Activated CD4-positive, alpha-beta T cell treated with anti-CD3 and anti-CD28 coated beads, Interleukin-2, amount 50 U/mL, for 24 hours (primary cell): ENCODE measurements at places on chromosomes 4 and X.

DNA sequence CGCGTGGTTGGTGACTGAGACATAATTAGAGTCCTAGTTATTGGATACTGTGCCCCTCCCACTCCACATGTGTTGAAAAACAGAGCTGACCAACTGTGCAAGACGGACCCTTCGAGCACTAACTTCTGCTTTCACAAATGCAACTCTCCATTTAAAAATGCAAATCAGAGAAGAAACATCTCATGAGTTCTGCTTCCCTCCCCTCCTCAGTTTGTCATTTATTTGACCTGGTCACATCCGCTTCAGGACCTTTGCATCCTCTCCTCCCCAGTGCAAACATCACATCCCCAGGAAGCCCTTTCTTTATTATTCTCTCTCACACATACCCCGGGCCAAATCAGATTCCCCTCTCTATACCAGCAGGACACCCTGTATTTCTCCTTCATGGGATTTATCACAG lies 38.1 kb upstream of the NOCT start:
- no peak for DNase-seq

DNA sequence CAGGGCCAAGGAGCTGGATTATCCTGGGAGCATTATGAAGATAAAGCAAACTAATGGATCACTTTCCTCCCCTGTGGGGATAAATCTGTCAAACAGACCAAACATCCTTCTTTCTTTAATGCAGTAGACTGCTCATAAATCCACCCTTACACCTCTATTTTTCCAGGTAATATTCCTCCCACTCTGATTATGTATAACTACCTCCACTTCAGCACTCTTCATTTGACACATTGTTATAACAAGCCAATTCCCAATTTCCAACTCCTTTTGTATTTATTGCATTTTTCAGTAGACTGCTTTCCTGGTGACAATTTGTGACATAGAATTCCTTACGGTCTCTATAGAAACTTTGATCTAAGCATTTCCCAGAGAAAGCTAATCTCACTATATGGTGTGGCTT lies 115.0 kb upstream of the PRKG2 start:
- no peak for DNase-seq

DNA sequence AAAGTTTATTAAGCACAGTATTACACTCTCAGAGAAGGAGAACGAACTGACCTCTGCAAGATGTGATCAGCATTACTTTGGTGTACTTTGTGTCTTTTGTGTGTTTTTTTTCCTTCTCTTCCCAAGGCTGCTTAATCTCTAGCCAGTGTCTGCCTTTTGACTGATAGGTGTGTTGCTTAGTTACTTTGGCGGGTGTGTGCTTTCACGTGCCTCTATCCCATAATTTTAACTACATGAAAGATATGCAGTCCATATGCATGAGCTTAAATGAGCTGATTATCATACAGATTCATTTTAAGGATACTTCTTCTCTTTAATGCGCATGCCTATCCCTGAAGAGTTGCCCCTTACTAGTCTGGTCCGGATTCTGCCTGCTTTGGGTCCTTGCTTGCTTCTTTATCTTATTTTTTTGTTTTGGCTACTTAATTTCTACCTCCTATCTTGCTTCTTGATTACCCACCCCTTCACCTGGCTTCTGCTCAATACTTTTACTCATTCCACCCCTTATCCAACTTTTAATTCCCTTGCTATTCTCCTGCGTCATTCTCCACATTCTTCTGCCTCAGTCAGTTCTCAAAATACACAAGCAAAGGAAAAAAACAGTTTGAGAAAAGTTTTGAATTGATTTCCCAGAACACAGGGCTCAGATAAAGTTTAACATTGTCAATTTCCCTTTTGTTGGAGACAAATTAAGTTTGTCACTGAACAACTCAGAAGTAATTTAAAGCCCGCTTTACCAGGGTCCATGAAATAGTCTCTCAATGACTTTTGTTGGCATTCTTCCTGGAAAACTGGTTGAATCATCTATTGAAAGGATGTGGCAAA lies 182.0 kb downstream of the TENT5D start:
- no peak for DNase-seq

DNA sequence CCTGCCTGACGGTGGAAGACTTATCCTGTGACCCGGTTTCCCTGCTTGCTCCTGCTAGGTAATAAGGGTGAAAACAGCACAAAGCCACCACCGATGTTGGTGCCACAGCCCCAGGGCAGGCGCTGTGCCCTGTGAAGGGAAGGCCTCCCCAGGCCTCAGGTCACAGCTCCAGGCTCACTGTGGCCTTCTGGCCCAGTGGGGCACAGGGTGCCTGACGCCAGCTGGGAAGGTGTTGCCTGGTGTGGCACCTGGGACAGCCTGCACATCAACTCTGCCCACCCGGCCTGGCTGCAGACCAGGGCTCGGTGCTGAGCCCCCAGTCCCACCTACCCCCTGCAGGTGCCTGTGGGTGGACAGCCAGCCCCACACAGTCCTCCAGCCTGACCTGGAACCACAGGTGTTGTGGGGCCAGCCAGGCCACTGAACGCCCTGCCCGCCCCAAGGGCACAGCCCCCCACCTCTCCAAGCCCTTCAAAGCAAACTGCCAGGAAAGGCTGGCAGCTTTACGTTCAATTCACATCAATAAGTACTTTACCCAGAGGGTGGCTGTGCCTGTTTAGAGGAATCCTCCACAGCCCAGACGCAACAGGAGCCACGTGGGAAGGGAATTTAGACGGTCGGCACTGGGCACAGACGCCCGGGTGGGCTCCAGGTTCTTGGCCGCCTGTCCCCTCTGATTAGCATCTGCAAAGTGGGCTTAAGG lies 54.3 kb downstream of the ZFYVE28 start:
- no peak for DNase-seq

- no peak for DNase-seq
These were observed 31.8 kb upstream of the MTM1 start for GRCh38 chrX:150536455-150537116.

- no peak for DNase-seq
These were observed 10.6 kb downstream of the TSC22D3 start for GRCh38 chrX:107764845-107765608.

GRCh38 chrX:39840133-39840532 lies 257.6 kb downstream of the BCOR start:
- no peak for DNase-seq

GRCh38 chr4:39620551-39621313 lies 17.9 kb downstream of the SMIM14 start:
- DNase-seq: no peak

- DNase-seq: peak; percentile 4
These were observed 612 bp downstream of the MAGED2 start for GRCh38 chrX:54808109-54808604.

GRCh38 chr4:5050520-5051277 lies 581 bp upstream of the STK32B start:
- no peak for DNase-seq

GRCh38 chrX:38375891-38376290 lies 23.5 kb downstream of the OTC start:
- DNase-seq: no peak

GRCh38 chr4:72208421-72209075 lies 176.7 kb downstream of the NPFFR2 start:
- no peak for DNase-seq

GRCh38 chrX:2840961-2841360 lies 12.2 kb downstream of the GYG2 start:
- no peak for DNase-seq

GRCh38 chr4:6974138-6974848 lies 64.7 kb downstream of the TBC1D14 start:
- peak; percentile 76 for DNase-seq

DNA sequence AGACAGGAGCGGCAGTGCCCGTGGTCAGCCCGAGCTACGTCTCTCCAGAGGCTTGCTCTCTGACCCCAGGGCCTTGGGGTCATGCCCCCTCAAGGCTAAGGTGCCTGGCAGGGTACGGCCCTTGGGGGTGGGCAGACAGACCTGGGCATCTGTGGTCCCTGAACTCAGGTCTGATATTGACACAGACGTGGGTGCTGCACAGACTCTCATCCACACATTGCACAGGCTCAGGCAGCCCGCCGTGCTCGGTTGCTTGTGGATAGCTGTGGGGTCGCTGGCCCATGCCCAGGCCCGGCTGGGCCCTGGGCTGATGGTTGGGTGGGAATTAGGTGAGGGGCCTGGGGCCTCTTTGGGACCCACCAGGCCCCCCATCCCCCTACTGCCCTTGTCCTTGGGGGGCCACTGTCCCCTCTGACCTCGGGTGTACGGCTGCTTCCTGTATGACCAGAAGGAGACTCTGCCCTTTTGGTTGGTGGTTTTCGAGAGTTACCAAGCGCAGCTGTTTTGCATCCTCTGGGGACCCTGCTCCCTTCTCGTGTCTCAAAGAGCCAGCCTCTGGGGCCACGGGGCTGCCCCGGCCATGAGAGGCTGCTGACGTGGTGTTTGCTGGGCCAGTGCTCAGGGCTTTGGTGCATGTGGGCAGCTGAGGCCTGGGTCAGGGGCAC lies 10.1 kb downstream of the FGFRL1 start:
- no peak for DNase-seq

GRCh38 chrX:136210243-136210642 lies 41.0 kb downstream of the MAP7D3 start:
- DNase-seq: no peak

DNA sequence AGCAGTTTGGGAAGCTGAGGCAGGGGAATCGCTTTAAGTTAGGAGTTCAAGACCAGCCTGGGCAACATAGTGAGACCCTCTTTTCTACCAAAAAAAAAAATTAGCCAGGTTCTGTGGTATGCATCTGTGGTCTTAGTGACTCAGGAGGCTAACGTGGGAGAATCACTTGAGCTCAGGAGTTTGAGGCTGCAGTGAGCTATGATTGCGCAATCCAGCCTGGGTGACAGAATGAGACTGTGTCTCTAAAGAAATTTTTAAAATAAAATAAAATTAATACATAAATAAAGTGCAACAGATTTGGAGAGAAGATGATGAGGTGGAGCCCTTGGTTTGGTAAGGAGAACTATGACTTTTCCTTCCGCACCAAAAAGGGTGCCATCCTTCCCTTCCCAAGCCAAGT lies 436.9 kb downstream of the NLGN4X start:
- DNase-seq: no peak

DNA sequence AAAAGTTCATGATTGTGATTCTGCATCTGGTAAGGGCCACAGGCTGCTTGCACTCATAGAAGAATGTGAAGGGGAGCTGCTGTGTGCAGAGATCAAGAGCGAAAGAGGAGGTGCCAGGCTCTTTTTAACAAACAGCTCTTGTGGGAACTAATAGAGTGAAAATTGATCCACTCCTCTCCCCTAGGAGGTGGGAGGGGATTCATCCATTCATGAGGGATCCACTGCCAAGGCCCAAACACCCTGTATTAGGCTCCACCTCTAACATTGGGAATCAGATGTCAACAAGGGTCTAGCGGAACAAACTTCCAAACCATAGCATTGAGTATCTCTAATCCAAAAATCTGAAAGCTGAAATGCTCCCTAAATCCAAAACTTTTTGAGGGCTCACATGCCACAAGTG lies 16.4 kb upstream of the PPID start:
- no peak for DNase-seq

GRCh38 chr4:146095091-146095690 lies 80.3 kb upstream of the LSM6 start:
- DNase-seq: no peak

DNA sequence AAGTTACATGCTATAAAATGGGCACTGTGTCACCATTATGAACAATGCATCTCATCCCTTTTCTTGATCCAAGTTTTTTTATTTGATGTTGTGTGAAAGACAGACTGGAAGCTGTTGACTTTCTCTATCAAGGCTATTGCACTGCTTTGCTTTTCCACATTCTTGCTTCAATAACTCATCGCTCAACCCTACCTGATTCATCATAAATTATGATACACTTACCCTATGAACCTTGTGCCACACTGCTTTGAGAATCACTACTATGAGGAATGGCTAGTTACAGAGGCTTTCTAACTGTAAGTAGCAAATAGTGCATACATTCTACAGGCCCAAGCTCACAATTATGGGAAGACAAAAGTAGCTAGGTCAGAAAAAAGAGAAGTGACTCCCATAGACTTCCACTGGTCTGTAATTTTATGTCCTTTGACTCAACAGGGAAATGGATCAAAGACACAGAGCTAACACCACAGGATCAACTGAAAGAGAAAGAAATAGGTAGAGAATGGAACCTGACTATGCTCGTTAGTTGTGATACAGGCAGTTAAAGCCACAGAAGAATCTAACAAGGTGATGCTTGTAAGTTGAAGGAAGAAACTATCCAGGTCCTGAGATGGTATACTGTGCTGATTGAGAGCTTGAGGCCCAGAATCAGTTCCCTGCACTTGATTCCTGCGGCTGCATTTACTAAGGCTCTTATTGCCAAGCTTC lies 163.5 kb downstream of the PPP3CA start:
- DNase-seq: no peak

DNA sequence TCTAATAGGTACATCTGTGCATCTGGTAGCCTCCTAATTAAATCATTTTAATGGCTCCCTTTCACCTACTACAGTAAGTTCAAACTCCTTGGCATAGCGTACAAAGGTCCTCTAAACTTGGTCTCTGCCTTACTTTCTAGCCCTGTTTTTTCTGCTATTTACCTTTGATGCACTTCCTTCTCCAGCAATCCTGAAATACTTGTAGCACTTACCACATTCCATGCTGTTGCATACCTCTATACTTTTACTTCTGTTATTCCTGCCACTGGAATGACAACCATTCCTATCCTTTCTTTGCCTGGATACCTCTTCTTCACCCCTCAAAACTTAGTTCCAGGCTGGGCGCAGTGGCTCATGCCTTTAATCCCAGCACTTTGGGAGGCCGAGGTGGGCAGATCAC lies 56.6 kb upstream of the LHFPL1 start:
- DNase-seq: no peak

GRCh38 chr4:56668267-56668666 lies 12.8 kb downstream of the HOPX start:
- no peak for DNase-seq

- DNase-seq: no peak
These were observed 368.5 kb upstream of the GRID2 start for GRCh38 chr4:91935217-91935616.

DNA sequence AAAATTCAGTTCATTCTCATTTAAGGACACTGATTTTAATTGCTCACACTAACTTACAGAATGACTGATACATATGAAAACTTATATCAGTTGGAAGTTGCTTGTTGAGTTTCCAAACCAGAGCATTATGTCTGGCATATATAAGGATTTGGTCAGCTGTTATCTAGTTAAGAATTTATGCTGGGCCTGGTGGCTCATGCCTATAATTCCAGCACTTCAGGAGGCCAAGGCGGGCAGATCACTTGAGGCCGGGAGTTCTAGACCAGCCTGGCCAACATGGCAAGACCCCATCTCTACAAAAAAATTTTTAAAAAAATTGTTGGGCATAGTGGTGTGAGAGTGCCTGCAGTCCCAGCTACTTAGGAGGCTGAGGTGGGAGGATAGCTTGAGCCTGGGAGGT lies 73.1 kb downstream of the SPRY1 start:
- DNase-seq: no peak
